GM19239 (cell line): ENCODE measurements at places on chromosomes 5 and 9.

DNA sequence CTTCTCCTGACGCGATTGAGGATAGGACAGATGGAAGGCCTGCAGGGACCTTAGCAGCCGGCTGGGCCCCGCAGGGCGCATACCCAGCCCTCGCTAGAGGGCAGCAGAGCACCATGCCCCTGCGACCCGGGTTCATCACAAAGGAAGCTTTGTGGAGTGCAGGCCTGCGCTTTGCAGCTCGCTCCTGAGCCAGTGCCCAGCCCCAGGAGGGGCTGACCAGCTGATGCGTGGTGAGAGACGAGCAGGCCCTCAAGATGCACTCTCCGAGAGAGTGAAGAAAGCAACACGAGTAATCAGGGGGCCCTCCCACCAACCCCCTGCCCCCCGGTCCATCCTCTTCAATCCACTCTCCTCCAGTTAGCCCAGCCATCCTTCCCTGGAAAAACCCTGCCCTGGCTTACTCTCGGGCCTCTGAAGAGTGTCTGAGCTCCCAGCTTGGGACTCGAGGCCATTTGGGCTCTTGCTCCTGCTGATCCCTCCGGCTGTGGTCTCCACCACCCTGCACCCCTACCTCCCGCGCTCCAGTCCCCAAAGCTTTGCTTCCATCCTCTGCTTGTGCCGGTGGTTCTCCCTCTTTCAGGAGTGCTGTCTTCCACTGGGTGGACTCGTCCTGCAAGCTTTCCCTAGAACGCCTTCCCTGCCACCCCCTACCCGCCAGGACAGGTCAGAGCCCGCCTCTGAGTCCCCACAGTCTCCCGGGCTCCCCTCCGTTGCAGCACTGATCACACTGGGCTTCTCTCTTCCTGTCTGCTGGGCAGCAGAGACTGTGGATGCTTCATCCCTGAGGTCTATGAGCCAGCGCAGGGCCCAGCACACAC is 9.1 kb upstream of the KIF12 start:
- peak; percentile 59 for DNase-seq

DNA sequence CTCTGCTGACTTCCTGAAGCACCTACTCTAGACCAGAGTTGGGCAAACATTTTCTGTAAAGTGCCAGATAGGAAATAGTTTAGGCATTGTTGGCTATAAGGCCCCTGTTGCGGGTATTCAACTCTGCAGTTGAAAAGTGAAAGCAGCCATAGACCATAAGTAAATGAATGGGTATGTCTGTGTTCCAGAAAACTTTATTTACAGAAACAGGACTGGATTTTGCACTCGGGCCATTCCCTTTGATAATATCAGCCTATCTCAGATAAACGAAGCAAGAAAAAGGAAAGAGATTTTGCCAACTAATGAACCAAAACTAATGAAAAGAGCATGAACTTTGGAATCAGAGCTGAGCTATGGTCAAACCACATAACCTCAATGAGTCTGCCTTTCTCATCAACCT is 184.4 kb downstream of the SAXO1 start:
- no peak for DNase-seq

DNA sequence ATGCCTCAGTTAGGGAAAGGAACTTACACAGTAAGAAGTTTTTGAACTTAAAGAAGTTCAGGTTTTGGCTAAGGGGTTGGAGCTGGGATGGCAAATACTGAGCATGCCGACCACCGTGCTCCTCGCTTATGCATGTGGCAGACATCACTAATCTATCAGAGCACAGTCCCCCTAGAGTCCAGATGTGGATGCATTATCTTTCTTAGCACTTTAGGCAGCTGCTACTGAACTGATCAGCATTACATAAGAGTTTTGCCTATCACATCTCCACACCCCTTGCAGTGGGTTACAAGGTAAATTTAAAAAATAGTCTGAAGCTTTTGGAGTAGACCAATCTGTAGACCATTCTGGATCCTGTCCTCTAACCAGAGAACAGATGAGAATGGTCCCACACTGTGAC is 22.4 kb downstream of the MACIR start:
- DNase-seq, result no peak

- DNase-seq, result no peak
Measured at GRCh38 chr5:159043590-159043989, 56.1 kb downstream of the EBF1 start.

GRCh38 chr9:87372356-87372851 is 125.3 kb upstream of the DAPK1 start:
- no peak for DNase-seq

GRCh38 chr5:55191165-55191564 is 18.2 kb upstream of the CDC20B start:
- no peak for DNase-seq

DNA sequence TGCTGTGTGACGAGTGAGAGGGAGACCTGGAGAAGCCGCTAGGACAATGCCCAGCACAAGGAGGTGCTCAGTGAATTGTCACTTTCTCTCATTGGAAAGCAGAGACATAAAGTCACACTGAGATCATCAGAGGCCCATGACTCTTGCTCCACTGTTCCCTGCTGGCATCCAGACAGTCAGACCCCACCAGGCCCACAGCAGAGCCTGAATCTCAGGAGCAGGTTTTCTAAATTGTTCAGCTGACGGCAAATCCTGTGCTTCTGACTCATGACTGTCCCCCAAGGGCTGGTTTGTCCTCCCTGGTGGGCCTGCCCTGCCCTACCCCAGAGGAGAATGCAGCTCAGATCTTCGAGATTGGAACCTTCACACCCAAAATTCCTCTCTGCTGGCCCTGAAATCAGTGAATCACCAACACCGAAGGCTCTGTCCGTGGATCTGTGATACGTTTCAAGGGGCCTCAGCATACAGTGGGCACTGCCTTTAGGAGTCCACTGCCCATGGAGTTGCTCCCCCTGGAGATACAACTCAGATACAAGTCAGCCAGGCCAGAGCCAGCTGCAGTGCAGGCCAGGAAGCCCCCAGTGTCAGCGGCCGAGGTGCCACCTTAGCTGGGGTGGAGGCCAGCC is 2.7 kb downstream of the PTGES start:
- DNase-seq, result no peak

- DNase-seq, result no peak
Measured at GRCh38 chr9:137575364-137575715, 3.4 kb downstream of the DPH7 start.

DNA sequence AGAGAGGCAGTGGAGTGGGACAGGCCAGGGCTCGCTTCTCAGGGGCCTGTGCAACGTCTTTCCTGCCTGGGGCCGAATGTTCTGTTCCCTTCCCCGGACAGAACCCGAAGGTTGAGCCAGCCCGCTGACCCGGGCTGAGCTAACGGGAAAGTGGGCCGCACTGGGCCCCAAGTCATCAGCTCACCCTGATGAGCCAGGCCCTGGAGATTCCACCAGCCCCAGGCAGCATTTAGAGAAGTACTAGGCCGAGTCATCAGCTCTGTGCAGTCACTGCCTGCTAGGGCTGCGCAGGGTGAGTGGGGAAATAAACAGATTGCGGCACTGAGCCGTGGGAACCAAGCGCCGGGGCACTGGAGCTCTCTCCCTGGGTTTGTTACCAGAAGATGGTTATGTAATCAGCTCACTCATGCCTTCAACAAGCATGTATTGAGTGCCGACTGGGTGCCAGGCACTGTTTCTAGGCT is 29.1 kb upstream of the DUSP1 start:
- DNase-seq, result no peak

DNA sequence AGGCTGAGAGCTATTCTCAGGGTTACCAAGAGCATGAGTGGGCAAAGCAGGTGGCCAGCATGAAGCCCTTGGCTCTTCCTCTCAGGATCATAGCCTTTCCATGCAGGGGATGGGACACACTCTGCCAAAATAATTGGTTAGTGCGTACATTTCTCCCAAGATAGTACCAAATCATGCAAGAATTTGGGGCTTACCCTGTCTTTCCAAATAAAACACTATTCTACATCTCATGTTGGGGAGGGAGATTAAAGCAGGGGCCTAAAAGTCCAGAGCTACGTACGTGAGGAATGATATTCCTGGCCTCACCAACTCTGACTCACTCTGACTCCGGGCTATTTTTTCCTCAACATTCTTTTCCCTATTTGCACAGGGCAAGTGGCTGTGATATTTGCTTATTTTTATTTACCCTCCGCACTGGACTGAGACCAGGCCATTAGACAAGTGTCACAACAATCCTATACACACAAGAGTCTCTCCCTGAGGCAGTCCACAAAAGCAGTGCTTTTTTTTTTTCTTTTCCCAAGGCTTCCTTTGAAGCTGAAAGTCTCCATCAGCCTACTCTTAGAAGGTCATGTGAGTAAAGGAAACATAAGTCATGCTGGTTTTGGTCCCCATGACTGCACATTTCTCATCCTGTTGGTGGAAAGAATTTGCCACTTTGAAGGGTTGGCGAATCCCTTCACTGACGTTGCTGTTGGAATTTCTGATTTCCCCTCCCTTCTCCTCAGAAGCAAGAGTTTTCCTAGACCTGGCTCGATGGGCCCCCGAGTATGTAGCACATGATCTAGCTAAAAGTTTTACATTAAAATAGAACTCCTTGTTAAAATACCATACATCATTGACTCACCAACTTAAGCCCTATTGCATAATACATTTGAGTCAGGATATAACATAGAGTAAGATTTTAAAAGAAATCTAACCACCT is 40.0 kb downstream of the TMEM252 start:
- DNase-seq, result no peak

DNA sequence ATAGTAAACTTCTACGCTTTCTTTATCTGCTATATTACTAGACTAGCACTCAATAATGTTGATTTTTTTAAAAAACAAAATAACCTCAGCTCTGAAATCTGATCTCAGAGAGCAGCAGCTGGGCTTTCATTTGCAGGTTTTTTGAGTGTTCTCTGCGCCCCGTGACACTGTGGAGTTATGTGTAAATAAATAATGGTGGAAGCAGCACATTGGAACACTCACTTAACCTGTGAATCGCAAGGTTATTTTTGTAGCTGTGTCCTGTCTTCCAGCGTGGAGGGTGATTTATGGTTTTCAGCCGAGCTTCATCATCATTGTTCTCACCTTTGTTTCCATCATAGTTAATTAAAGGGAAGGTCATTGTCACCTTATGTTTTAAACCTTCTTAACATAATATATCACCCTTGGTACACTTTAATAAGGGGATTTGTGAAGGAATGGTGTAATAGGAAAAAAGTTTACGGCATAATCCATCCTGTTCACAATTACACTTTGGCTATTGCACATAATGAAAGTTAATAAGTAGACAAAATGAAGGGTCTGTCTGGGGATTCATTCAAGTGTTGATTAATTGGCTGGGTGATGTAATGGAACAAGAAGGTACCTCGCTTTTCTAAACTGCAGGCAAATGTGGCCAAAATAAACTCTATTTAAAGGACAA is 493.3 kb upstream of the ADAMTS16 start:
- no peak for DNase-seq

DNA sequence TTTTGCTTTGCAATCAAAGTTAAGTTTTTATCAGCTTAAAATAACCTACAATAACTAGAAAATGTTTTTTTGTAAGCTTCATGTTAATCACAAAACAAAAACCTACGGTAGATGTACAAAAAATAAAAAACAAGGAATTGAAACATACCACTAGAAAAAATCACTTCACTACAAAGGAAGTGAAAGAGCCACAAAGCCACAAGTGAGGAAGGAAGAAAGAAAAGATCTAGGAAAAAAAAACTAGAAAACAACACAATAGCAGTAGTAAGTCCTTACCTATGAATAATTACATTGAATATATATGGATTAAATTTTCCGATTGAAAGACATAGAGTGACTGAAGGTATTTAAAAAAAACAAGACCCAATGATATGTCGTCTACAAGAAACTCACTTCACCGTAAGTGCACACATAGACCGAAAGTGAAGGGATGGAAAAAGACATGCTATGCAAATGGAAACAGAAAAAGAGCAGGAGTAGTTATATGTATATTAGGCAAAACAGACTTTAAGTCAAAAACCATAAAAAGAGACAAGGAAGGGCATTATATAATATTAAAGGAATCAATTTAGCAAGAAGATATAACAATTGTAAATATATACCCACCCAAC is 13.4 kb upstream of the ZDHHC21 start:
- no peak for DNase-seq

DNA sequence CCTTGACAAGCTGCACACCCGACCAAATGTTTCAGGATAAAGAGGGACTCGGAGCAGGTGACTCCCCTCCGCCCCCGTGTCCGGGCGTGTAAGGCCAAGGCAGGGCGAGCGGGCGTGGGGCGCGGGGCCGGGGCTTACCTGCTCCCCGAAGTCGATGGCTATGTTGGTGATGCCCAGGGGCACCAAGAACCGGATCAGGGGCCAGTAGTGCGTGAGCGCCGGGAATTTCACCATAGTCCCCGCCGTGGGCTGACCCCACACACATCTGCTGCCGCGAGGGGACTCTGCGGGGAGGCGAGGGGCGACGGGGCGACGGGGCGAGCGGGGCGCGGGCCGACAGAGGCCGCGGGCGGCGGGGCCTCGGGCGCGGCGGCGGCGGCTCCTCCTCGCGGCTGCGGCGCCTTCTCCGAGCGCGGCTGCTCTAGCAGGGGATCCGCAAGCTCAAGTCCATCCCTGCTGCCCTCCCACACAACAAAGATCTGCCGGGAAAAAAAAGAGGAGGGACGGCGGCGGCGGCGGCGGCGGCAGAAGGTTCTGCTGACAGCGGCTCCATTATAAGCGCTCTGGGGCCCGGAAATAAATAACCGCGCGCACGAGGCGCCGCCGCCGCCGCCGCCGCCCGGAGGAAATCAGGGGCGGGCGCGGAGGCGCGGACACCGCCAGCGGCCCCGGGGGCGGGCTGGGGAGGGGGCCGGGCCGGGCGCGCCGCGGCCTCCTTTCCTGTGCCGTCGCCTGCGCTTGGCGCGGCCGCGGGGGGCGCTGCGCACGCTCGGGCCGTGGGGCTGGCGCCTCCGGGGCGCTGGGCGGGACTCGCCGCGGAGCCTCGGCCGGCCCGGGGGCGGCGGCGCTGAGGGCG is at the start of gene ANKH:
TSS of gene ANKH (minus strand) at position 565 of the 856 bp plus-strand sequence. CDS start at position 234, 331 bp downstream.
- peak; percentile 86 for DNase-seq

DNA sequence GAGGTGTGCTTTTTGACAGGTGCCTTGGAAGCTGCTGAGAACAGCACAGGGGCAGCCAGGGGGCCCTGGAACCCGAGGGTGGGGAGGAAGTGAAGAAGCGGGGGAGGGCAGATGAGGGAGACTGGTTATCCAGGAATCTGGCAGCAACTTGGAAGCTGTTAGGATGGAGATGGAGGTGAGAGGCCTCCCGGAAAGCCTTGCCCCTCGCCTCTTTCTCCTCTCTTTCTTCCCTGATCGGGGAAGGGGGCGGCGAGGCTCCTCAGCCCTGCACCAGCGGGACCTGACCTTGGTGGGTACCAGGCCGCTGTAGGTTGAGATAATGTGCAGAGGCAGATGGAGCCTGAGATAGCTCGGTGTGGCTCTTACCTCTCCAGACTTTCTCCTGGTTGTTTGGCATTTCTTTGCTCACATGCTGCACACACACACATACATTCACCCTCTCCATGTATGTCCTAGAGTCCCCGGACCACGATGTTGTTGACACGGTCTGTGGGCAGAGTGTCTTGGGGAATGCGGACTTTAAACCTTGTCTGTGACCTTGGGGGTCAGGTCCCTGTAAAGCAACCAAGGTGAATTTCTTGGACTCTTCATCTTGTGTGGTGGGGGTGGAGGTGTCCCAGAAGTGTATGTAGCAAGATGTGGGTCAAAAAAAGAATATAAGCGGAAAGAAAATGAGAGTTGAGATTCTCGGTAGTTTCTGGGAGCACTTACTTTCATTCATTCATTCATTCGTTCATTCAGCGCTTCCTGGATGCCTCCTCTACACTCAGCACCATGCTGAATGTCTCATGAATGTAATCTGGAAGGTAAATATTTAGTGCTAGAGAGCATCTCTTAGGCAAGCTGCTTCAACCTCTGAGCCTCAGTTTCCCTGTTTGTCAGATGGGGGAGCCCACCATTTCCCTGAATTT is 1.6 kb downstream of the WWC1 start:
- DNase-seq, result no peak
